ENCODE measurements at places on chromosomes 2 and 18.

DNA sequence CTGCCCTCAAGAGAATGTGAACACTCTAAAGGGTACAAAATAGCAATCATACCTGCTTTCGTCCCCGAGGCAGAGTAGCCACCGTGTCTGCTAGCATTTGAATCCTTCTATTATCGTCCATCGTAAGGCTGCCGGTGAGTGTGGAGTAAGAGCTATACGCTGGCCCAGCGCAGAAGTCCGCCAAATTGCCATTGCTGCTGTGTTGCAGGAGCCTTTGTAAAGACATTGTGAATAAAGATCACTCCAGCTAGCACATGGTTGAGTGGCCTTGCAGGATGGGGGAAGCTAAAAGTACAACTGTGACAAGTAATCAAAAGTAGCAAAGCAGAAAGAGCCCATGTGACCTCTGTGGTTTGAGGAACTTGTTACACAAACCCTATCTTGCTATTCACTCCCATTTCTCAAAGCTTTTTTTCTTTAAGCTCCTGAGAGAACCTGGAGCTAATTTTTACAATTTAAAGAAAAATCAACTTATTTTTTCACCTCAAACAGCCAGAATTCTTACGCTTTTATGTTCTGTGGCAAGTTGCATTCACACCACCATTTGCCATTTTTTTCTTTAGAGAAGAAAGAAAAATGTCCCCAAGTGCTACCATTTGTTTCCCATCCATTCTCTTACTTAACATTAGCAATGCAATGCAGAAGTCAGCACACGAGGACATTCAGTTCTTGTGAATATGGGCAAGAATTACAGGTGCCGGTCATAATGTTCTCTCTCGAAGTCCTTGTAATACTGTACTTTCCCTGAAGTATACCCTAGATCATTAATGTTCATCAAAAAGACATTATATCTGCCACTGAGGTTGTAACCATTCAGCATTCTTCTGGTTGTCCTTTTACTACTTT is at the start of gene CYTIP:
Gene CYTIP, minus strand, starts transcription at position 295 of the 846 bp plus-strand sequence. Its CDS starts 69 bp downstream, at position 226.
- no peak for DNase-seq

DNA sequence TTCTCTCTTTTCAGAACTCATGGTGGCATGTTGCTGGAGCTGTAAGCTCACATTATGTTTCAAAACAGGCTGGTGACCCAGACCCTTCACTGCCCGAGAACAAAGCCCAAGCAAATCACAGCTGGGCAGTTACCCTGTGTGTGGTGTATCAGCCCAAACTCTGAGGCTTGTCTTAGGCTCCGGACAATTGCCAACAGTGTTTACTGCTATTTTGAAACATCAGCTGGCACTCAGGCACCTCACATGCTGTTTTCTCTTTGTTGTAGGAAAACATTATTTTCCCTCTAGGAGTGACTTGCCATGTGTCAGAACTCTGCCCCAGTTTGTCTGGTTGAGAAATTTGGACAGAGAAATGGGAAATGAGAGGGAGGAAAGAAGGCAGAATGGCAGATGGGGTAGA is 237.6 kb upstream of the APCDD1 start:
- no peak for DNase-seq

- no peak for DNase-seq
These were observed 156.9 kb upstream of the MYCN start for GRCh38 chr2:15783489-15783888.

- DNase-seq: peak; percentile 50
These were observed 419.9 kb downstream of the TGIF1 start for GRCh38 chr18:3869848-3870247.

- DNase-seq: no peak
These were observed 443.3 kb upstream of the MEIS1 start for GRCh38 chr2:65991381-65992197.

DNA sequence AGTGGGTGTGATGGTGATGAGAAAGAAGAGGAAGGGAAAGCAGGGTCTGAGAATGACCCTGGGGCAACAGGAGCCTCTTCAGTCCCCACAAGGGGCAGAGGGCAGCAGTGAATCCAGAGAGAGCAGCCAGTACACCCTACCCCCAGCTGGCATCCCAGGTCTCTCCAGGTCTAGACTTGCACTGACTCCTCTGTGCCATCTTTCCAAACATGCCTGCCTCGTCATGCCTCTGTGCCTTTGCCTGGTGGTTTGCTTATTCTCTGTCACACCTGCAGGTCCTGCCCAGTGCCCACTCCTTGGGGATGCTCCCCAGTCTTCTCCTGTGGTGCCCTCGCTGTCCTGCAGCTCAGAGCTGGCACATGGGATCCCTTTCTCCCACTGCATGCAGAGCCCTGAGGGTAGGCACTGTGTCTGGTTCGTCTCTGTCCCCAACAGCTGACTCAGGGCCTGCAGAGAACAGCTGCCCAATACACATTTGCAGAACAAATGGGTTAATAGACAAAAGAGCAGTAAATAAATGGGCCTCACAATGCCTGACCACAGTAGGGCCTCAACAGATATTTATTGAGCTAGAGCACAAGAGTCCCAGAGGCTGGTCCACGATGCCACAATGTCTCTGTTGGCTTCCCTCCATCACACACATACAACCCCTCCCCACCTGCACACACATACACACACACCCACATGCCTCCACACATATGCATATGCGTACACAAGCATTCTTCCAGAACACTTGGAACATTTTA is 89.8 kb downstream of the HS1BP3 start:
- no peak for DNase-seq

DNA sequence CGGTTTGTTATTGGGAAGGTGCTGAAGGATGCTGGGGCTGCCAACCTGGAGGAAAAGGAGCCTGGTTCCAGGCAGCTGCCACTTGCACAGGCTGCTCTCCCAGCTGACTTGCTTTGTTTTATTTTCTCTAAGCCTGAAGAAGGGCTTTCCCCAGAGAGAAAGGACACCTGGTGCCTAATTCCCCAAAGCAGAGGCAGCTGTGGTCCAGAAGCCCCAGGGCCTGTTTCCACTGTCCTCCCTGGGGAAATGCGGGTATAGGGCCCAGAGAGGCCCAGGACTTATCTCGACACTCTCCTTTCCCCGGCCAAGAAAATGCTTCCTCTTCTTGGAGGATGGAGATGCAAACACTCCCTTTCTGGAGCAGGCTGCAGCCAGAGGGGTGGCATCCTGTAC is 30.1 kb downstream of the INO80C start:
- DNase-seq: no peak

- DNase-seq: no peak
These were observed 63.3 kb downstream of the FAM228A start for GRCh38 chr2:24238158-24238557.

GRCh38 chr2:29449499-29449898 is 334.3 kb downstream of the CLIP4 start:
- no peak for DNase-seq

DNA sequence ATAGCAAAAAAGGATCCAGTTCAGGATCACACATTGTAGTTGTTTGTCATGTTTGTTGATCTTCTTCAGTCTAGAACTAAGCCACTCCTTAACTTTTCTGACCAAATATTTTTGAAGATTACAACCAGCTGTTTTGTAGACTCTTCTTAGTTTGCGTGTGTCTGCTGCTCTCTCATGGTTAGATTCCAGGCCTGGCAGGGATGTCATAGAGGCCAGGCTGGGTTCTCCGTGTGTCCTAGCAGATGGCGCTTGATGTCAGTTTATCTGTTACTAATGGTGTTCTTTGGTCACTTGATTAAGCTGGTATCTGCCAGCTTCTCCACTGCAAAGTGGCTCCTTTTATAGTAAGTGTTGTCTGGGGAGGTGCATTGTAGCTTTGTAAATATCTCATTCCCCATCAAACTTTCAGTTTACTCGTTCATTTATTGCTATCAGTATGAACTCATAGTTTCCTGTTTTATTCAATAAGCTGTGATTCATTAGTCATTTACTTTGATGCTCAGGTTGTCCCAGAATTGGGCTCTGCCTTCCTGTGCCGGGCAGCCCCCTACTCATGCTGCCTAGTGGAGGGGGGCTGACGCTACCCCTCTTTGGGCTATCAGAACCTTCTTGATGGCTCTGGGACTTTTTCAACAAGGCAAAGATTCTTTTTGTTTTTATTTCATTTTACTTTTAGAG is 42.1 kb downstream of the GRHL1 start:
- no peak for DNase-seq

GRCh38 chr2:103526757-103527156 is 764.9 kb downstream of the TMEM182 start:
- no peak for DNase-seq

- no peak for DNase-seq
These were observed 512.3 kb upstream of the RAB6C start for GRCh38 chr2:129467012-129467779.

GRCh38 chr2:65300134-65300760 is 72.6 kb downstream of the ACTR2 start:
- DNase-seq: peak; percentile 69

DNA sequence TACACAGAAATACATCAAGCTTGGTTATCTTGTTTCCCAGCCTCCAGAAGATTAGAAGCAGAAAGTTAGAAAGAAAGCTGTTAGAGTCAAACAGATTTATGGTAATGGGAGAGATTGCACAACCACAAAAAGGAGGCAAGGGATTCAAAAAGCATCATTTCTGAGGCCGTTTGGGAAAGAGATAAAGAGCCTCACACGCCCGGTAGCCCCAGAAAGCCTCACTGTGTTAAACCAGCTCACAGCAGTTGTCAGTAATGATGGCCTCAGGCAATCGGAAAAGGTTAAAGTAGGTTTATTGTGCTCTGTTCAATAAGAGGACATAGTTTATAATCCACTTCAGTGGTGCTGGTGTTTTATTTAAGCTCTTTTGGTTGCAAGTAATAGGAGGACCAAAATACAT is 111.3 kb downstream of the DCC start:
- DNase-seq: no peak

DNA sequence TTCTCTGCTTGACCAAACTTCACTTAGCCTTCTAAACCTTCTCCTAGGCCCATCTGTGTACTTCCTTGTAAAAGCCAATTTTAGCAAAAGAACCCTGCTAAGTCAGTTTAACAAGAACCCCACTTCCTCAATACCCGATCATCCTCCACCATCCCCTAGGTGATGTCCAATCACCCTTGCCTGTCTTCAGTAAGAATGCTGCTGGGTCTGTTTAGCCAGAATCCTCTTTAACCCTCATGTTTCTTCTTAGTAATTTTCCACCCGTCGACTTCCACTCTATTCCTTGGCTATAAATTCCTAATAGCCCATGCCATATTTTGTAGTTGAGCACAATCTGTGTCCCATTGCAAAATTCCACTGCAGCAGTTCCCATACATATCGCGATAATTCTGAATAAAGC is 780.0 kb upstream of the RAB6C start:
- no peak for DNase-seq

DNA sequence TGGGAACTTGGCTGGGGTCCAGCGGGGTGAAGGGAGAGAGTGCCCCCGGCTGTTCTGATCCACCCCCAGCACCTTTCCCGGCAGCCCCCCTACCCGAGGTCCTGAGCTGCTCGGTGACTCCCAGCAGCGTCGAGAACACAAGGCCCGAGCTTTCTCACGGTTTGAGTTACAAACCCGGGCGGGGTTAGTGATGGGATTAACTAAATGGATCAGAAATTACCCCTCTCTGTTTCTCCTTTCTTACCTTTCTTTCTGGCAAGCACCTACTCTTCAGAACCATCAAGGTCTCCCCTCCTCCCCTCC is 139.4 kb upstream of the GPC1 start:
- DNase-seq: no peak

DNA sequence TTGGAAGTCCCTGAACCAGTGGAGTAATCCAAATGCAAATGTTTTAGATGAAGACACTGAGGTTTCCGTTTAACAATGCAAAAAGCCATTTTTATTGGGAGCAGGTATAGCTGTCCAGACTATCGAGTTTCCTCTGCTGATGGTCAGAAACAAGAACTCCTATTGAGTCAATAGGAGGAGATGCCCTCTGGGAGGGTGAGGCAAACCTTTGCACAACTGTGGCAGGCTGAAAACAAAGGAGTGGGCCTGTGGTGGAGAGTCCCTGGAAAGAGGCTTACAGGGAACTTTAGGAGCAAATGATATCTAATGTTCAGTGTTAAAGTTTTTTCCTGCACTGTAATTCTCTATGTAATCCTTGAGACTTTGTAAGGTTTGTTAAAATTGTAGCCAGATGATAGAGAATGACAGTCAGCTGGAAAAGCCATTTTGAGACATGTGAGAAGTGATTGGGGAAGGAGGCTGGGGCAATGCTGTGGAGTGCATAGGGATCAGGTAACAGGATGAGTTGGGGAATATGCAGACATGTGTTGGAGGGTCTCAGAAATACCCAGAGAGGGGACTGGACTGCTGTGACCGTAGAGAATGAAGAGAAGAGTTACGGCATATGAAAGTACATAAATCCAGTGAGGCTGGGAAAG is 15.1 kb upstream of the EML4 start:
- DNase-seq: no peak

- no peak for DNase-seq
These were observed 151.6 kb downstream of the RTN4 start for GRCh38 chr2:54898456-54899226.

DNA sequence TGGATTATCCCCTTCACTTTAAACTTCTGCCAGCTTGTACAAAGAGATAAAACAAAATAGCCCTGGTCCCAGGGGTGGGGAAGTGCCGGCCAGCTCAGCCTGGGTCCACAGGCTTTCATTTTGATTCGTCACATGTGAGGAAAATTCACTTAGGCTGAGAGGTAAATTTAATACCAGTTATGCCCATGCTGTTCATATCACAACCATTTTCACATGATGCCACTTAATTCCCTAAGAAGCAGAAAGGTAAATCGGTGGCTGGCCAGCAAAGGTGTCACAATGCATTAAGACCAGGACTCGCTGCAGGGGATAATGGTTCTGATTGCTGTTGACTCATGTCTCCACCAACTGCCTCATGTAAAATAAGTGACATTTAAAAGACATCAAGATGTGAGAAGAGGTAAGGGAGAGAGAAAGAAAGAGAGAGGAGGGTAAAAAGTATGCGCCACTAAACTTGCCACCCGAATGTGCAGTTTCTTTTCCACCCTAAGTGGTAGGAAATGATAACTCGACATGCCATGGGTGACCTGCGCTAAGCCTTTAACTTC is 261.0 kb upstream of the SIX3 start:
- no peak for DNase-seq

- DNase-seq: no peak
These were observed 32.2 kb upstream of the TEX51 start for GRCh38 chr2:126866451-126866850.

DNA sequence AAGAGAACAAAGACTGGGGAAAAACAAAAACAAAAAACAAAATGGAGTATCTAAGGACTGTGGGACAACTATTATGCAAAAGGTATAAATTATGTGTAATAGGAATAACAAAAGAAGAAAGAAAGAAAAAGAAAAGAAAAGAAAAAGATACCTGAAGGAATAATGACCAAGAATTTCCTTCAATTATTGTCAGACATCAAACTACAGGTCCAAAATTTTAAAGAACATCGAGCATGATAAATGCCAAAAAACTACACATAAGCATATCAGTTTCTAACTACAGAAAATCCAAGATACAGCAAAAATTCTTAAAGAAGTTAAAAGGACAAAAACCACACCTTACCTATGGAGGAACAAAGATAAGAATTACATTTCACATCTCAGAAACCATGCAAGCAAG is 93.0 kb downstream of the SPIRE1 start:
- DNase-seq: no peak

GRCh38 chr2:168180914-168181313 is 66.5 kb downstream of the STK39 start:
- no peak for DNase-seq

All from AG08396 (cell line).